Body of pancreas (tissue), 4 donors: ENCODE measurements at places on chromosomes 1 and 21.

- peak; percentile 2 for DNase-seq
These were observed 147.2 kb downstream of the CHD1L start for GRCh38 chr1:147389532-147390184.

DNA sequence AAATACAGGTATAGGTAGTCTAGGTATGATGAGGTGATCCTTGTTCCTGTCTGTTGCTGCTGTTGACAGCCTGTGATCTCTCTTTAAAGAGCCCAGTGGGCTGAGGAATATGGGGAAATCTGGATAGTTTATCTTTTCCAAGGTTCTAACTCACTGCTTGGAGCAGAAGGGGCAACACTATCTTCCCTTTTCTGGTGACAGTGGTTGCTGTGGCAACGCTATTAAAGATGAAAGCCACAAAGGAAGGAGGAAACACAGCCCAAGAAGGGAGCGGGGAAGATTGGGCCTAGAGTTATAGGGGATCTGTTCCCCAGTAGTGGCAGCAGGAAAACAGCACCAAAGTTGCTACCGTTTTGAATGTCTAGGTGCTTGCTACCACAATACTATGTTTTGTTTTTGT is 8.8 kb downstream of the PCP4L1 start:
- peak; percentile 5 for DNase-seq

GRCh38 chr1:32335535-32335789 is 571 bp downstream of the MARCKSL1 start:
- DNase-seq: no peak

- DNase-seq: no peak
These were observed 684.2 kb downstream of the LTN1 start for GRCh38 chr21:28308516-28308915.

DNA sequence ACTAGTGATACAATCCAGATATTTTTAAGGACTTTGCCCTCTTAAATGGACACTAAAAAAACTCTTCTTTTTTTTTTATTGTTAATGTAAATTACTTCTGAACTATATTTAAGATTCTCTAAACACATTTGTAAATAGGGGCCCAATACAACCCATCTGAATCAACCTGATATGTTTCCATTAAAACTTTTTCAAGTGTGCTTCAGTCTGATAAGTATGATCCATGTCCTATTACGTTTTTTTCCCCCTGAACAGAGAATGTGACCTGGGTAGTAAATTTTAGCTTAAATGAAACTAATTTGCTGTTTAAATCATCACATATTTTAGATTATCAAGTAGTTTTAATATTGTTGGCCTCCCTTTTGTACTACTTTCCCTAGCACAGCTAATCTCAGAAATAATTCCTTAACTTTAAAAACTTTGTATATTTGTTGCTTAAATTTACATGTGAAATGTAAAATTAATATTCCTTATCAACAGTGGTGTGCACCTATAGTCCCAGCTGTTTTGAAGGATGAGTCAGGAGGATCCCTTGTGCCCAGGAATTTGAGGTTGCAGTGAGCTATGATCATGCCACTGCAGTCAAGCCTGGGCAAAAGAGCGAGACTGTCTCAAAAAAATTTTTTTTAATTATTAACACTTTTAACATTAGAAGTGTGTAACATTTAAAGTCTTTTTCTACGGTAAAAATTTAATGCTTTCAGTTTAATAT is 3.0 kb upstream of the PKN2 start:
- DNase-seq: no peak

DNA sequence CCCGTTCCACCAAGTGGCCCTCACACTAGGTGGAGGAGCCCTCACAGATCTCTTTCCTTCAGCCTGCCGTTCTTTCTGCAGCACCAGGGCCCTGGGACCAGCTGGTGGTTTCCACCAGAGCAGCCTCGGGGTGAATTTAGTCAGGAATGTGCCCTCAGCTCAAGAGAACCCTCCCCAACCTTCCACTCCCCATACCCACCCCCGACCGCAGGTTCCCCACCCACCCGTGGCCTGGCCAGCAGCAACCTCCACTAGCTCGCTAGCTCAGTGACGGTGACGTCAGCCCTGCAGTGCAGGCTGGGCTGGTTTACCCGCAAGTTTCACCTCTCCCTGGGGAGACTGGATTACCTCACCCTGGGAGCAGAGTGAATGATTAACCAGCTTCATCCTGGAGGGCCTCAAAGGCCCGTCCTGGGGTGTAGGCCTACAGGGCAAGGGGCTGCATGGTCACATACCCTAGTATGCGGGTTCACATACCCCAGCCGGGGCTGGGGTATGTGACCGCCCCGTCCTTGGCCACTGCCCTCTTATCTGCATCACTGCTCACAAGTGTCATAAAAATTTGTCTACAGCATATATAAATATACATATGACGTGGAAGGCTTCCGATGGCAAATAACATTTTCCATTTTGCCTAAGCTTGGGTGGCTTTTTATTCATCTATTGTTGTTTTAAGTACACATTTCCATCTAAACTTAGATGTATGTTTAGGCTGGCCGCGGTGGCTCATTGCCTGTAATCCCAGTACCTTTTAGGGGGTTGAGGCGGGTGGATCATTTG is 24.5 kb downstream of the ELF3 start:
- DNase-seq: peak; percentile 98

GRCh38 chr1:150066838-150067183 is 765 bp upstream of the VPS45 start:
- DNase-seq: peak; percentile 34

GRCh38 chr21:45524756-45525152 is 17.5 kb downstream of the SLC19A1 start:
- DNase-seq: no peak

GRCh38 chr1:10693497-10694273 is 102.8 kb downstream of the CASZ1 start:
- DNase-seq: no peak

DNA sequence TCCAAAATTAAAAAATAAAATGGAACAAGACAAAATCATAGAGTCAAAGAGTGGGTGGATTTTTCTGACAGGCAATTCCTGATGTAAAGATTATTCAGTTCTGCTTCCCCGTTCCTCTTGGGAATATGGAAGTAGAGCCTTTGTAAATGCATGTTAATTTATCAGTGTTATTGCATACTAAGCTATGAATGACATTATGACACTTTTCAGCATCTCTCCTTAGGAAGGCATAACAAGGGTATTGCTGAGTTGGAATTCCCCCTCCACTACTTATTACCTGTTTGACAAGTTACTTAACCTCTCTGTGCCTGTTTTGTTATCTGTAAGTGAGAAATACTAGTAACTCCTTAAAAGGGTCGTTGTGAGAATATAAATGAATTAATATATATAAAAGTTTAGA is 640.4 kb downstream of the LMO4 start:
- no peak for DNase-seq

GRCh38 chr1:204760350-204760749 is 74.8 kb upstream of the LRRN2 start:
- DNase-seq: no peak

GRCh38 chr1:116111524-116112021 is 374 bp downstream of the MAB21L3 start:
- DNase-seq: no peak

GRCh38 chr1:168608796-168609715 is 32.7 kb downstream of the XCL1 start:
- DNase-seq: no peak

- no peak for DNase-seq
These were observed 416.0 kb downstream of the PRDM2 start for GRCh38 chr1:14115976-14116375.

- DNase-seq: no peak
These were observed 63.9 kb downstream of the HTR6 start for GRCh38 chr1:19728413-19729145.

- DNase-seq: no peak
These were observed 139.9 kb downstream of the DPYD start for GRCh38 chr1:97780884-97781283.

GRCh38 chr1:223802602-223803001 is 43.1 kb downstream of the TP53BP2 start:
- no peak for DNase-seq
